ENCODE measurements at places on chromosomes 3 and 15. TPM values are rescaled to one million over a fixed set of nuclear protein-coding genes. Genes with fewer than 3 reads are reported as not detected.

Gene ZNF80
- total RNA-seq = not detected

Gene C3orf38
- total RNA-seq = 25.9 TPM

DNA sequence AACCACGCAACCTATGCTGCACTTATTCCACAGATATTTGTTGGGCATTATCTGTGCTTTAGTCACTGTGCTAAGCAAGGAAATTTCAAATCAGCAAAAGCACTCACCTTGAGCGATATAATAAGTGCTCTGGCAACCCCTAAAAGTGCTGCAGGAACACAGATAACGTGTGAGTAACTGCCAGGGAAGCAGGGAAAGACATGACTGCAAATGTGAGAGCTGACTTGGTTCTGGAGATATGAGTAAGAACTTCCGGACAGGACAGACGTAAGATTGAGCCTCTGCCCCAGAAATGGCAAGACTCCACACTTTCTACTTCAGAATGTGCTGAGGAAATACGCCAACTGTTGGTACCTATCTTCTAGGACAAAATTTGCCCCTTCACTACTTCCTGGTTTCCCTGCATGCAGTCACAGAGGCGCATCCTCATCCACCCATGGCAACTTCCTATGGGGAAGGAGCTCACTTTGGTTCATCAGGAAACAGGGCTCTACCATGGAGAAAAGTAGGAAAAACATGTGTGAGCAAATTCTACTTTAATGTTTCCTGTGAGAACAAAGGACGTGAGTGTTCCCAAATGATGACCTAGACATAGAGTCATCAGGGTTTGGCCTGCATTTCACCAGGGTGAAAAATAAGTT, 41.7 kb downstream of the AQP9 start:
- peak; percentile 91 for DNase-seq

DNA sequence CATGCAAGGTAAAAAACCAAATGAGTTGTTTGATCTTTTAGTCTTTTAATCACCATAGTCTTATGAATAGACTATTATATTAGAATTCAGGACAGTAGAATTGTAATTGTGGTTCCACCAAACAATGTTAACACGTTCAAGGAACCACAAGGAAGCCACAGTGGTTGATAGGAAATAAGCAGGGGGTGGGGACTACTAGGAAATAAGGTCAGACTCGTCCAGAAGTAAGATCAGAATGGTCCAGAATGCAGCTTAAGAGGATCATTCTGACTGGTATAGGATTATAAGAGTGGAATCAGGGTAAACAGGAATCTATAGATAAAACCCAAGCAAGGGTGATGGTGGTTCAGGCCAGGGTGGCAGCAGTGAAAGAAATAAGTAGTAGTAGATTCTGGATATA, 7.5 kb downstream of the MYNN start:
- DNase-seq = no peak

- no peak for DNase-seq
Measured at GRCh38 chr3:71485896-71486295, 97.6 kb downstream of the FOXP1 start.

DNA sequence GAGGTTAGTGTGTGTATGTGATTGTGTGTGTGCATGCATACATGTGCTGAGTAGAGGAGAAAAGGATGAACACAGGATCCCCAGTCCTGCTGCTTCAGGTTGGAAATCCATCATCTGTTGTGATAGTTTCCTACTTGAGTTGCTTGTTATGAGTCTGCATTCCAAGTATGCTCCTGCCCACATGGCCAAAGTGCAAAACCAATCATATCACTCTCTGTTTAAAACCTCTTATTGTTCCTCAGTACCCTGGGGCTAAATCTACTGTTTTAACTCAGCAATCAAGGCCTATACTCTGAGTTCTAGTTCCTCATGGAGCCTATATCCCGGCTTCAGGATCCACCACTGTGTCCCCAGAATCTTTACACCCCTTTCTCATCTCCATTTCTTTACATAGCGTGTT, 139.9 kb upstream of the TLE3 start:
- no peak for DNase-seq
